ENCODE measurements at places on chromosomes 4 and X.

DNA sequence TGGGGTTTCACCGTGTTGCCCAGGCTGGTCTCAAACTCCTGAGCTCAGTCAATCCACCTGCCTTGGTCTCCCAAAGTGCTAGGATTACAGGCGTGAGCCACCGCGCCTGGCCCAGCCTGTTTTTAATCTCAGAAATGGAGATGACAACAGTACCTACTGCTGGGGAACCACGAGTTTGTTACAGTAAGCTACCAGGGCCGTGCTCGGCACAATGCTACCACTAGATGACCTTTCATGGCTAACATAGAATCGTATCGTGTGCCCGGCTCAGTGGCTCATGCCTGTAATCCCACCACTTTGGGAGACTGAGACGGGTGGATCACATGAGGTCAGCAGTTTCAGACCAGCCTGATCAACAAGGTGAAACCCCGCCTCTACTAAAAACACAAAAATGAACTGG, 90.8 kb upstream of the SLC34A2 start:
- no peak for DNase-seq

DNA sequence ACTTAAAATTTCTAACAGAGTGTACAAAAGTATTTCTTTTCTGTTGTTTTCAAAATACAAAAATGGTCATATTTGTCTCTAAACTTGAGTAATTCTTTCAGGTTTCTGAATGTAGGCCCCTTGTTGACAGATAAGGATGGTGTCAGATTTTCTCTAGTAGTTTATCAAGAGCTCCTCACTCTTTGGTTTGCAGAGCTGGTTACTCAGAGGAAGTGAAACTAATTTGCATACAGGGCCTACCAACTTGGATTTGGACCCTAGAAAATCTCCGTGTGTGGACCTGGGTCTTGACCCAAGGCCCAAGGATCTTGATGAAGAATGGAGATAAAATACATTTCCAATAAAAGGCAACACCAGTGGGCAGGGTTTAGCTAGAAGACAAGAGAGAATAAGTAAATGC, 433 bp upstream of the ADH6 start:
- DNase-seq, result no peak

DNA sequence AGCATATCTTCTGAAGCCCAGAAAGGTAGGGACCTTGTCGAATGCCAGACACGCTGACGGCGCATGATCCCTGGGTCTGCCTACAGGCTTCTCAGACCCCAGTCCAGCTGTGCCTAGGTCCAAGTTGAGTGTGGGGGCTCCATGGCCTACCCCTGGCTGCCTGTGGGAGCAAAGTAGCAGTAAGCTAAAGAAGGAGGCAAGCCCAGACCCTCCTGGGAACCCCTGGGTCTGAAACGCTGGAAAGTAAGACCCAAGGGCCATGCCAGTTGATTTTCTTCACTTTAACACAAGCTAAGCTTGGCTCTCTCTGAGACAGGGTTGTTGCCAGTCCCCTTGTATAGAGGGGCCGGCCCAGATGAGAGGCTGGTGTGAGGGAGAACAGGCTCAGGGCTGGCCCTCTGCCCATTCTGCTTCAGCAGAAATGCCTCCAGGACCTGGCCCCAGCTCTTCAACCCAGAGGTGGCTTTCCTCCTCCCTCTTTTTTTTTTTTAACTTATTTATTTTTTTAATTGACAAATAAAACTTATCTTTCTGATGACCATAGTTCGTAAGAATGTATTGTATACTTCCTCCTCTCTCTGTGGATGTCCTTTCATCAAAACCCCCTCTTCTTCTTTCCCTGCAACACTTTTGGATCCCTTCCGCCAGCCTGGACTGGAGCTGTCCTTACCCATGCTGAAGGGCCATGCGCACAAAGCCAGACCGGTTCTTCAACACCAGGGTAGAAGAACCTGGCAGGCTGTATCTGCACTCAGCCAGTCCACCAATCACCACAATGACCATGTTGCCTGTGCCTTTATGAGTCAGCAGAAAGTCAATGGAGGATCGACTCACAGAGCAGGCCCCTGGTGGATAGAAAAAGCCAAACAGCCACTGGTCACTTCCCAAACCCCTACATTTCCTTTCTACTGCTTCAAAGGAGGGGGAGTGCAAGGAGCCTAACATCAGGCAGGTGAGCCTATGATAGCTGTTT, 7.1 kb downstream of the AWAT2 start:
- DNase-seq, result no peak

GRCh38 chr4:129246145-129246544, 150.2 kb downstream of the C4orf33 start:
- DNase-seq, result no peak

DNA sequence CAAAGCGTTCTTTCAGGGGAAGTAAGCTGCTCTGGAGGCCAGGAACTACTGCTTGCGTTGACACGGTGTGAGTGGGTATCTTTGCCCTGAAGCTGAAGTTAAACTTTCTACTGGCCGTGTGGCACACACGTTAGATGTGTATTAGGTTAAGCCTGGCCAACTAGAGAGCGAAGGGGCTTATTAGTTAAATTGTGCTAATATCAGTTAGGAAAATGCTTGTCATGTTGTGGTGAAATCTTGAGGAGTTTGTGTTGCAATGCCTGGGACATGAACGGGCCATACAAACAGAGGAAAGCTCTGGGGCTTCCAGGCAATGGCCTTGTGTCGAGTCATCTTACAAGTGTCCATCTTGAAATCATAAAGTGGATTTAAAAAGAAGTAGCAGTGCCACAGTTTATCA, 62.6 kb downstream of the NSUN7 start:
- no peak for DNase-seq

GRCh38 chr4:176268963-176269362, at the start of gene ASB5:
TSS of gene ASB5 (minus strand) at chr4:176269222. CDS start at chr4:176269108, 114 bp downstream.
- DNase-seq, result no peak
